ENCODE measurements at places on chromosomes 11 and 22. TPM values are rescaled to one million over a fixed set of nuclear protein-coding genes. Genes with fewer than 3 reads are reported as not detected.

- no peak for DNase-seq
These were observed 266.5 kb upstream of the MTNR1B start for GRCh38 chr11:92702805-92703448.

- DNase-seq, result no peak
These were observed 80.1 kb upstream of the CD44 start for GRCh38 chr11:35058669-35059434.

The CTSW gene
- total RNA-seq, result 0.63 TPM

- DNase-seq, result no peak
These were observed 38.4 kb downstream of the CLTCL1 start for GRCh38 chr22:19253143-19253542.

Measured in left lobe of liver (tissue), 2 donors.